H9 (cell line): ENCODE measurements at places on chromosomes 2 and 18.
A peak's percentile ranks its signal among the peaks of the same experiment; 100 is the strongest.

DNA sequence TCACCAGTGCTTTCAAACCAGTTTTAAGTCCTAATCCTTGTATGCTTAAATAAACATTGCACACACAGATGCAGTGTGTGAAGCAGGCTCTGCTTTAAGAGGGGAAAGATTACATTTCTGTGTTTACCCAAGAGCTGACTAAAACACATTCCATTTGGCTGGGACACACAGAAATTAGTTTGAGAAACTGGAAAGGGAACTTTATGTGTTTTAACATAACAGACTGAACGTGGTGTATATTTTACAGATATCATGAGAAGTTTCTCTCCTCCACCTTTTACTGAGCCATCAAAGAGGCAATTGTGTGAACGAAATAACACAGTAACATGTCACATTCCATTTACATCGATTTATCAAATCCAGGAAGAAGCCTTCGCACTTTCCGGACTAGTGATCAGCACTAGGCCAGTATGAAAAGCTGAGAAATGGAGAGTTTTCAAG is 121.8 kb downstream of the MAIP1 start:
- no peak for DNase-seq

GRCh38 chr2:26455670-26456439 is 22.1 kb downstream of the OTOF start:
- DNase-seq, result peak; percentile 24

GRCh38 chr2:143219266-143219665 is 90.0 kb downstream of the ARHGAP15 start:
- DNase-seq, result no peak

DNA sequence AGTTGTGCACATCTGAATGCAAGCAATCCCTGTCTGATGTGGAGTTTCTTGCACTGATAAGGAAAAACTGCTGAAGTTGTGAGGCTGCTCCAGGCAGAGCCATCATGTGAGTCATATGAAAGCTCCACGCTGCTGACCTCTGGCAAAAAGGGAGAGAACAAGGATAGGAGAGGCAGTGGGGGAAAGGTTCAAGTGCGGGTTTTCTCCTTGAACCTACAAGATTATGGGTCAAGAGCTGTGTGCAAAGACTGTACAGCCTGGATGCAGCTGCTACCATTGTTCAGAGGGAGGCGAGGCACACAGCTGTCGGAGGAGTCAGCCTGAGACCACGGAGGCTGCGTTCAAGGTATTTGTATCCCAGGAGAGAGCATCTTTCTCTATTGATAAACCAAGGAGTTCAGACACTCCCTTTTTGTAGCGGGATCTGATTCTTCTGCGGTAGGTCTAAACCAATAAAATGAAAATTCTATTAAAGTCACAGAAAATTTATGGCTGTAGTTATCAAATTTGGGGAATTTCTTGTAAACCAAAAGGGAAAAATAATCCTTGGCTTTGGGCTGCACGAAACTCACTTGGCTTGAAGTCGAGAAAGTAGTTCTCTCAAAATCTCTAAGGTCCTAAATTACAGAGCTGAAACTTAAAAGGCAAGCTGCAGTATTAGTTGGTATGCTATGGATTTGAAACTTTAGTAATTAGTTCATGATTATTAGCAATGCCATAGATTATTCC is at the start of gene CDK15:
Gene CDK15 (plus strand): TSS at position 96 of the 729 bp plus-strand sequence. CDS start 128 bp downstream, at position 224.
- no peak for DNase-seq

DNA sequence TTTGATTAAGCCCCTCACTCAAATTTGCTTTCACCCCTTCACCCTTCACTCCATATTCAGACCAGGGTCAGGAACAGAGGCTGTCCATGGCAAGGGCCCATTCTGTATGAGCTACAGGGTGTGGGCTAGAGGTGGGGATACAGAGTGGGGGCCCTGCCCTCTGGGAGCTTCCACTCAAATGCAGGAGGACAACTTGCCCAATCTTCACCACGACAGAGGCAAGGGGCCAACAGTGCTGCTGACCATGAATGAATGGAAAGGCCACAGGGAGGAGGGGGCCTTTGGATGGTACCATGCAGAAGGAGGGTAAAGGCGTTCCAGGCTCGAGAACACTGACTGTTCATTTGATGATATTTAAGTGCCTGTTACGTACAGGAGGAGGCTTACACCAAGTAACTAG is 22.8 kb downstream of the ADRA2B start:
- DNase-seq, result no peak

DNA sequence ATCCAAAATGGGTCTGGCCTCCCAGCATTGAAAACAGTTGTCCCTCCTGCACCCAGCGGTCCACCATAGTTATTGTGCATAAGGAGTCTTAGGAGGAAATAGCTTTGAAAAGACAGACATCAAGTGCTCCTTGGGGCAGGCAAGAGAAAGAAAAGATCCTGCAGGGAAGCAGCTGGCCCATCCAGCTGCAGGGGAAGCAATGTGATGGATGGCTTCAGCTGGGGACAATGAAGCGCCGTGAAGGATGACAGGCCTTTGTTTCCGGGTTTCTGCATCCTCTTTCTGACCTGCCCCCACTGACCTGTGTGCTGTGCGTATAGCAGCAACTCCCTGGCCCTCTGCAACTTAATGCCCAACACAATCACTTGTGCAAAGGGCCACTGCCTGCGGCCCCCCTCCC is 142.9 kb upstream of the NCKAP5 start:
- no peak for DNase-seq

DNA sequence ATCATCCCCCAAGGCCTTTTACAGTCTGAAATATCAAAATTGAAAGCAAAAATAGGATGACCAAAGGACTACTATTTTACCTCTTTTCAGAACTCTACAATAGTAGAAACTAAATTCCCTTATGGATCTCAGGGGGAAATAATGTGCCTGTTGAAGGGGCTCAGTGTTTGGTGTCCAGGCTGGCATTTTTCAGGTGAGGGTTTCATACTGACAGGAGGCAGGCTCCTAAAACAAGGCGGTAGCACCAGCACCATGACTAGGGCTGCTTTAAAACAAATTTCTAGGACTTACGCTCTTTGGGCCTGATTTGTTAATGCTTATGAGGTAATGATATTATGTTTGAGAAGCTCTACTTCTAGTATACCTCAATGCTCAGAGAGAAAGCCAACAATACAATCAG is 5.2 kb upstream of the BOLA3 start:
- DNase-seq, result no peak

- no peak for DNase-seq
These were observed 401.6 kb downstream of the SLC4A3 start for GRCh38 chr2:220029013-220029412.

DNA sequence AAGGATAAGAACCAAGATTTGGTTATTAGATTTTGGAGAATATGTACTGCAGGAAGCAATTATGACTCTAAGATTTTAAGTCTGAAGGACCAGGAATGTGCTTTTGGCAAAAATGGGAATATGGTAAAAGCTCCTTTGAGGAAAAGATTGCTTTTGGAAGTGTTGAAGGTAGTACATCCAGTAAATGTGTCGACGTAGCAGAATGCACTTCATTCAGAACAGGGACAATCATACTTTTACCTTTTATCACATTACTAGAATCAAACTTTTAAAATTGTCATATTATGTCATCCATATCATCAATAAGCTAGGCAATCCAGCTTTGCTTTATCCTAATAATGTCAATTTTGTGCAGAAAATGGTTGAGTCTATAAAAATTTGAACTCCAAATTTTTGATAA is 74.3 kb upstream of the MSTN start:
- DNase-seq, result no peak

DNA sequence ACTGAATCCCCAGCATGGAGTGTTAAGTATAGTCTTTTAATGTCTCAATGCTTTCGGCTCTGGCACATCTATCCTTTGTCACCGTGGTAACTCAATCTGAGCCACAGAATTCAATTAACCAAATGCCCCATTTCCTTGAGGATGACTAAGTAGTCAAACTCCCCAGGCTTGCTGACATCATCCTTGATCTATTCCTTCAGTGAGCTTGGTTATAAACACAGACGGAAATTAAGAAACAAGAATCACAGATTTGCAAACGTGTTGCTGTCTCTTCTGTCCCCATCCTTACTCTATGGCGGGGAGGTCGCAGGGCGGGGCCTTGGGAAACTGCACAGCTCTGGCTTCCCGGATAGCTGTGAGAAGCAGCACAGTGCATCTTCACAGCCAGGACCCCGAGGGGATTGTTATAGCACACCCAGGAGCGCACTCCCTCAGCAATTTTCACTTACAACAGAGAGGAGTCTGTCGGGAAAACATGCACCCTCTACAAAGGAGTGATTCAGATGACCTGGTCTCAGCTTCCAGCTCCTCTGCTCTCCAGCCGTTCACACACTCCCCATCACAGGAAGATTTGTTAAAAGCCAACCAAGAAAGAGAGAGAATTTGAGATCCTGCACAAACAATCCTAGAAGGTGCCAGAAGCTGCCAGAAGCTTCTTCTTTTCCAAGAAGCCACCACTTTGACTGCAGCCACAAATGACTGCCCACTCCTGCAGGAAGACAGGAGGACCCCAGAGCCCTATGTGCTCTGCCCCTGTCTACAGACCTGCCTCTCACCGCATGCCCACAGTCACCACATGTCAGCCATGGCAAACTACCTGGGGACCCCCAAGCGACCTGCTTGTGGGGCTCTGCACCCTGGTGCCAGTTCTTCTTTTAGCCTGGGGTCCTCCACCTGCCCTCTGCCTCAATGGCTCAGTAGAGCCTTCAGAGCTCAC is 44.9 kb upstream of the YWHAQ start:
- peak; percentile 43 for DNase-seq

GRCh38 chr18:59308248-59308937 is 10.1 kb downstream of the CPLX4 start:
- DNase-seq, result peak; percentile 76

- no peak for DNase-seq
These were observed 8.8 kb upstream of the CABLES1 start for GRCh38 chr18:23126376-23127056.

DNA sequence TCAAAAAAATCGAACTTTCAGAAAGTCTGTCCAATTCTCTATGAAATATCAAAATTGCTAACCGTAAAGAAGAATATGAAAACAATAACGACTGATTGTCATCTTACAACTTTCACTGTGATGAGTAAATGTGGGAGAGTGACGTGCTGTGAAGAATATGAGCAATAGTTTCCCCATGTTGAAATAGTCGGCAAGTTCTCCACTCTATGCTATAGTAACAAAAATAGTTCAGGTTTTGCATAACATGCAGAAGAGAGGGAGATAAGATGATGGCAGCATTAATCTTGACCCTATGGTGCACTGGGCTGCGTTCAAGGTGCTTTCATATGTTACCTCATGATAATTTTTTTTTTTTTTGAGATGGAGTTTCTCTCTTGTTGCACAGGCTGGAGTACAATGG is 196.8 kb upstream of the CYRIA start:
- DNase-seq, result no peak

GRCh38 chr2:12155303-12156051 is 409.0 kb downstream of the LPIN1 start:
- no peak for DNase-seq

GRCh38 chr2:159799833-159800232 is 1.8 kb upstream of the CD302 start:
- DNase-seq, result no peak

DNA sequence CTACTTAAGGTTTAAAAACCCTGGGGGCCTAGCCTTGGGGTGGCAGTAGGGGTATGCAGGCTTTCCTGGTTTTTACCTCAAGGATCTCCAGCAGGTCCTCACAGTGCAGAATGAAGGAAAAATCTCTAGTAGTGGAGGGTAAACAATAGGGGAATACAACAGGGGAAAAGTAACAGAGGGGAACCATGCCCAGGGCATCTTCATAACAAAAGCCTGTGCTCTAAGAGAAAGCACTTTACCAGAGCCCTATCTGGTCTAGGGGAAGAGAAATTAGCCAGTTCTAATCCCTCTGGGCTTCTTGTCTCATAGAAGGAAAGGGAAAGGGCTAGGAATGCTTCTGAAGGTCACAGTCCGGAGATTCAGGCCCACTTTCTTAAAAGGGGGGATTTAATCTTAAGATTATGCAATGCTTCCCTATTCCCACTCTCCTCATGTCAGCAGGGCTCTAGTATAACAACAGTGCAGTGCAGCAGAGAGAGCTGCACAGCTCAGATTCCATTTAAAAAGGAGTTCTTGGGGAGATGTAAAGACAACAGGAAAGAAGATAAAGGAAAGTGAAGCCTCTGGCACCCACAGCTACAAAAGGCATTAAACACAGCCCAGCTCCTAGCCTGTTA is 149.0 kb upstream of the CYP1B1 start:
- no peak for DNase-seq

DNA sequence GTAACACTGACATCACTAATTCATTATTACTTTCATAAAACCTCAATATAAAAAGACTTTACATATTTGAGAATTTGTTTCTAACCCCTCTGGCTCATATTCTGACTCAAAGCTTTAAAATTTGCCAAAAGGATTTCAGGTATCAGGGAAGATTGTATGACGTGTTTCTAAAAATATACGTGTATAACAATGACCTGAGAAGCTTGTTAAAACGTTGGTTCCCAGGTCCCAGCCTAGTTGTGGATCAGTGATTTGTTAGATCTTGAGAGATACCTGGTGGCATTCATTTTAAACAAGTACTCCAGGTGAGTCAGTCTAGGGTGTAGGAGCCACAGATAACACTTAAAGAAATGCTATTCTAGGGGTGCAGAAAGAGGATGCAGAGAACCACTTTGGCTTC is 1096.8 kb upstream of the NXPH2 start:
- no peak for DNase-seq

DNA sequence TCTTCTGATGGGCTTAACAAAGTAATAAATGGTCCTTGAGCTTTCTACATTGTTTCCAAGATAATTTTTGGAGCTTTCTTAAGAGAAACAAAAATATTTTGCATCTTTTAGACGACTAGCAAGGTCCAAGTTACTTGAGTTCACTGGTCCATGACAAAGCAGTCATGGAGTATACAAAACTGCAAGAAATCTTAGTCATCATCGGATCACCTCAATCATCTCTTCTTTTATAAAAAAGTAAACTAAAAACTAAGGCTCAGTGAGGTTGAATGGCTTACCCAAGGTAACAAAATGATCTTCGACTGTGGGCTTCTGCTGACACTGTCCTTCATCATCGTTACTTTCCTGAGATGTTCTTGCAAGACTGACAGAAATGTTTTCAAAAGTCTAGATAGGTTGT is 11.9 kb downstream of the FIGN start:
- DNase-seq, result no peak

DNA sequence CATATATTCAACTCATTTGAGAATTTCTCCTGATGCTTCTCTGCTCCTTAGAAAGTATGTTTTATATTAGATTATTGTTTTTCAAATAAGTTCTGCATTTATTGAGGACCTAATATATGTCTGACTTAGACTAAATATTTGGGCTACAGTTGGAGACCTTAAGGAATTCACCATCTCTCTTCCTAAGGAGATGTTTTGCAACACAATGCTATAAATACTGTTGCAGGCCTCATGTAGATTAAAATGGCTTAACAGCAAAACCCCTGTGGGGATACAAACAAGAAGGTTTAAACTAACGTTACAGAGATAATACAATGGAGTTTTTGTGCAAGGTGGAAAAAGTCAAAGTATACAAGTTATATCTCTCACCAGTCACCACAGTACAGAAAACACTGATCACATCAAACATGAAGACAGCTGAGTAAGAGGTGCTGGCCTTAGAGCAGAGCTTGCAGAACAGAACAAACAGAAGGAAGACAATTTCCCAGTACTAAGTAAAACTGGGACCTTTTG is 20.1 kb upstream of the BMPR2 start:
- no peak for DNase-seq
